Stimulated activated CD4-positive, alpha-beta T cell treated with anti-CD3 and anti-CD28 coated beads, Interleukin-1b, Interleukin-23, amount 100 ng/mL, for 48 hours (primary cell): ENCODE measurements at places on chromosomes 11 and 22.

GRCh38 chr11:27266125-27266524 lies 96.9 kb downstream of the CCDC34 start:
- DNase-seq: no peak

GRCh38 chr11:3815845-3816244 lies 7.5 kb downstream of the PGAP2 start:
- DNase-seq: no peak

- no peak for DNase-seq
Observed at GRCh38 chr22:36599771-36600170, 70.8 kb upstream of the EIF3D start.

GRCh38 chr22:30602049-30602448 lies 4.9 kb upstream of the TCN2 start:
- peak; percentile 13 for DNase-seq

DNA sequence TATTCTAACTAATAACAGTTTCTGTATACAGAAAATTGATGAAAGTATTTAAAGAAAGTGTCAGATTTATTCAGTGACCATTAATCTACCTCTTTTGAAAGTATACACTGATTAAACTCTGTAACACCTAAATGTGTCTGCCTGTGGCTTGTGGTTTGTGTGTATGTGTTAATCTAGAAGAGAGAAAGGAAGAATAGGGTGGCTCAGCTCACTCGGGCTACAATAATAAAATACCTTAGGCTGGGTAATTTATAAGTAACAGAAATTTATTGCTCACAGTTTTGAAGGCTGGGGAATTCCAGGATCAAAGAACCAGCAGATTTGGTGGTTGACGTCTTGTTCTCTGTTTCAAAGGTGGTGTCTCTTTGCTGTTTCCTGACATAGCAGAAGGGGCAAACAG lies 13.6 kb upstream of the OR5AS1 start:
- DNase-seq: no peak

DNA sequence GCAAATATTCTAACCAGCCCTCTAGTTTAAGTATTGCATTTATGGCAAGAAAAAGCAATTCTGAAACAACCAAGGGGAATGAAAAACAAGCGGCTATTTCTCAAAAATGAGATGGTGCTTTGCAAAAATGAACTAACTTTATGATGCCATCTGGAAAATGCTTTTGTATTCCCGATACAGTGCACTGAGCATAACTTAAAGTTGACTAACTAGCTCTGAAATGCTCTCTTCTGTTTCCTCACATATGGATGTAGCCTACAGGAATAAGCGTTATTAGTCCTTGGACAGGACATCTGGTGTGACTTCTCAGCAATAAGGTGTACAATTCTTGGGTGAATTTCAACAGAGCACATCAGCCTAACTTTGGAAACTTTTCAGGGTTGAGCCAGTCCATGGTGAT lies 228.2 kb upstream of the DDI1 start:
- DNase-seq: no peak

DNA sequence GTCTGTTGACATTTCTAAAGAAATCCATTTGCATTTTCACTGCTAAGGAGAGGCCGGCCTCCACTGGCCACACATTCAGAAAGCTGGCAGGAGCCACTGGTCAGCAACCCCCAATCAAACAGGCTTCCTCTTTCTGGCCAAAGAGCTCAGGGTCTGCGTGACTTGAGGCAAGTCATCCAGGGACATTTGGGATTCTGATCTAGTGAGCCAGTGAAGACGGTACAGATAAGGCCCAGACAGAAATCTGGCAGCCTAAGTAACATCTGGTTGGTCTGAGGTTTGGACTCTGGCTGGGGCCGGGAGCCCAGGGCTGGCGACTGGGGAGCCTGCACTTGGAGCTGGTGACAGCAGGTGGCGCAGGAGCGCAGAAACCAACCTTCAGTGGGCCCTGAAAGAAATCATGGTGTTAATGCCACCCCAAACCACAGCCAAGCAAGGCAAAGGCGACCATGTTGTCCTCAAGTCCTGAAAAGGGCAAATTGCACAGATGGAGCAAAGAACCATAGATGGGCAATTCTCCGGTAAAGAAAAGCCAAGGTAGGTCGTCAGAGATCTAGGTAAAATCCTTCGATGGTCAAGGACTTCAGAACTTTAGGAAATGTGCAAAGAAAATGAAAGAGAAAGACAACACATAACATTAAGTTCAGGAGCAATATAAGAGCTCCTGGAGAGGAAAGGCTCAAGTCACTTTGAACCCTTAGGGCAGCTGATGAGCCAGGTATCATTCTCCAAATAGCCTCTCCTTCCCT lies 99.4 kb upstream of the BLID start:
- peak; percentile 12 for DNase-seq
